ENCODE measurements at places on chromosomes 5 and 9.

GRCh38 chr5:158268286-158268685 lies 409.3 kb upstream of the CLINT1 start:
- DNase-seq, result no peak

GRCh38 chr5:62450259-62450658 lies 37.7 kb downstream of the IPO11 start:
- DNase-seq, result no peak

DNA sequence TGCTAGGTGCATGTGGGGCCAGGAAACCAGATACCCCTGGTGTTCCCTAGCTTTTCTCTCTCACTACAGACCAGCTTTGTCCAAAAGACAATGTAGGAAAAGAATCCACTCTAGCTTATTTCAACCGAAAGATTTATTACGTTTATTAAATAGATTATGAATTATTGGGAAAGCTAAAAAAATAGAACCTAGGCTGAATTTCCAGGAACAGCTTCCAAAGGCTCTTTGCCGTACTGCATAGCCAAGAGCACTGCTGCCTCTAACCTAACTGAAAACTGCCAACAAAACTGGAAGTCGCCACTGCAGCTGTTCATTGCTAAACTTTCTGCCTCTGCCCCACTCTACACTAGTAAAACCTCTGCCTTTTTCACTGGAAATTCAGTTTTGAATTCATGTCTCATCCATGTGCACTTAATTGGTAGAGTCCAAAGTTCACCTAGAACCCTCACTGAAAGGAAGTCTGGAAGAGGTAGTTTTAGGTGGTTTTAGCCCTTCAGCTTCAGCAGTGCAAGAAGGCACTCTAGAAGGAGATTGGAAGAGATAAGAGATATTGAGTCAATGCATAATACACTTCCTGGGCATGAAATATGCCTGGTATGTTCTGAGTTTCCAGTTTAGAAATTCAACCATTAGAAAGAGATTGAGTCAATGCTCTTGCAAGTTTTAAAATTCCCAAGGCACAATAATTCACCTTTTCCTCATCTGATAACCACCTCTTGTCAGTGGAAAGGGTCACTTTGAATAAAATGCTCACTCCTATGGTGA lies 927.9 kb downstream of the MAT2B start:
- no peak for DNase-seq

GRCh38 chr9:91059713-91060112 lies 258.1 kb downstream of the SYK start:
- DNase-seq, result no peak

DNA sequence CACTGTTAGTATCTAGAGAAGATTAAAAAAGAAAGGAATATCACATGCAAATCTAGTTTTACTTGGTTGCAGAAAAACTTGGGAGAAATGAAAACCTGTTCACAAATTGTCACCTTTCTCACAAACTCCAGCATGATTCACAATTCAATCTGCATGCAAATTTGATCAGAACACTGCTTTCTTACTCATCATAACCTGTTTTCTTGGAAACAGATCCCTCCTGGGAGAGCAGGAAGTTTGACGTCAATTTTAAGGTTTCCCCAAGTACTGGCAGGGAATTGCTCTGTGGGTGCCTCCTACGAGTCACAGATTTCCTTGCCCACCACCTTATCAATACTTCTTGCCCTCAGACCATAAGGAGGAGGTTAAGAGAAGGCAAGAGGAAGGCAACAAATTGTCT lies 30.2 kb upstream of the HTR4 start:
- no peak for DNase-seq
